Stimulated activated CD4-positive, alpha-beta T cell treated with anti-CD3 and anti-CD28 coated beads, Interleukin-1b, Interleukin-23, amount 100 ng/mL, for 48 hours (primary cell): ENCODE measurements at places on chromosomes 3 and 15.

DNA sequence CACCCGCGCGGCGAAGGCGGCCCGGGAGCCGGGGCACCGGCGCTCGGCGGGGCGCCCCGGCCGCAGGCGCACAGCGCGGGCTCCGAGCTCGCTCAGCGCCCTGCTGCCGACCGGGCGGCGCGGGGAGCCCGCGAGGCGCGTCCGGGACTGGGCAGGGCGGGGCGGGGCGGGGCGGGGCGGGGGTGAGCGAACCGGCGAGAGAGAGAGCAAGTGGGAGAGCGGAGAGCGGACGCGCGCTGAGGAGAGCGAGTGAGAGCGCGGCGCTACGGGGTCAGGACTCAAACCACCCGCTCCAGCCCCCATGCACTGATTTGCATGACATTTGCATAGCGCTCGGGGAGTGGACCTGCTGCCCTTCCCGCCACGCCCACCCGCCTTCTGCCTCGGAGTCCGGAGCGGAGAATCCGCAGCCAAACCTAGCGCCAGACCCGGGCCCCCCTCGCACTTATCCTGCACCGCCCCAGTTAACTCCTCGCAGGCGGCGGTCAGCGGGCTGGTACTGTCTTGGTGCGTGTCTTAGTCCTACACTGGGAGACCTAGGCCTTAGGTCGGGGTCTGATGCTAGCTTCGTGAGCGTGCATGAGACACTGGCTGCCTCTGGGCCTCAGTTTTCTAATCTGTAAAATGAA lies at the start of gene MYLK:
TSS of gene MYLK (minus strand) at position 130 of the 629 bp plus-strand sequence. CDS start 90,491 bp downstream, outside the sequence.
- peak; percentile 35 for DNase-seq

DNA sequence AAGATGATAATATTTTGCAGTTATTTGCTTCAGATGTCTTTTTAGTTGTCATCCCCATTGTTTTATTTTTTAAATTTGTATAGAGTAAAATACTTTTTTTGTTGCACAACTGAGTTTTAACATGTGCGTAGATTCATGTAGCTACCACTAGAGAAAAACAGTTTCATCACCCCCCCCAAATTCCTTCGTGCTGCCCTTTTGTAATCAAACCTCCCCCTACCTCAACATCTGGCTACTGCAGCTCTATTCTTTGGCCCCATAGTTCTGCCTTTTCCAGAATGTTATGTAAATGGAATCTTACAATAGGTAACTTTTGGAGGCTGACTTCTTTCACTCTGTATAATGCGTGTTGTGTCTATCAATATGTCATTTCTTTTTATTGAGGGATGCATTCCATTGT lies 232.0 kb upstream of the RASGRP1 start:
- DNase-seq, result no peak

DNA sequence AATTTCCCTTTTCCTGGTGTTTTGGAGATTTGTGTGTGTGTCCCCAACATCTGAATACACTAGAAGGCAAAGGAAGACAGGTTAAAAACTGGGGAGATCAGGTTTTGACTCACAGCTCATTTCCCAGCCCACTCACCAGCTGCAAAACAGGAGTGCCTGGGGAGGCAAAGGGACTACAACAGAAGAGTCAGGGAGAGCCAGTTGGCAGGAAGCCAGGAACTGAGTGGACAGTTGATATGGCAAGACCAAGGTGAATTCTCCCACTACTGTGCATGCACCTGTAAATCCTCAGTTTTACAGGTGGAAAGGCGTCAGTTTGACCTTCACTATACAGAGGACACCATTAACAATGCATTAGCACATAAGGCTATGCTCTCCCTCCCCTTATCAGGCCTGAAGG lies 901.5 kb upstream of the SEMA6D start:
- no peak for DNase-seq

GRCh38 chr3:81920816-81921215 lies 159.4 kb upstream of the GBE1 start:
- no peak for DNase-seq

DNA sequence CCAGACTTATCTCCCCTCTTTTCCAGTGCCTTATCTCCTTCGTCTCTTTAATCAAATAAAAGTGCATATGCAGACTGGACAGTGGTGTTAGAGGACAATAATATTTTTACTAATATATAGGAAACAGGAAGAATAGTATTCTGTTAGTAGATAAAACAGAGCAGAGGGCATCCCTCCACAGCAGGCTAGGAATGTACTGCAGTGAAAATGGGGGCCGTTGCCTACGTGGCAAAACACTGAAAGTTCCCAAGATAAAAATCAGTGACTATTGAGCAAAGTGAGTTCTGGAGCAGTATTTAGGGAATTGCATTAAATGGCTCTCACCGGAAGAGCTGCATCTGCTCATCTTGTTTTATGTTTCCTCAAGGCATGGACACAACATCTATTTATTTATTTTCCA lies 435.0 kb downstream of the CNTN6 start:
- no peak for DNase-seq

DNA sequence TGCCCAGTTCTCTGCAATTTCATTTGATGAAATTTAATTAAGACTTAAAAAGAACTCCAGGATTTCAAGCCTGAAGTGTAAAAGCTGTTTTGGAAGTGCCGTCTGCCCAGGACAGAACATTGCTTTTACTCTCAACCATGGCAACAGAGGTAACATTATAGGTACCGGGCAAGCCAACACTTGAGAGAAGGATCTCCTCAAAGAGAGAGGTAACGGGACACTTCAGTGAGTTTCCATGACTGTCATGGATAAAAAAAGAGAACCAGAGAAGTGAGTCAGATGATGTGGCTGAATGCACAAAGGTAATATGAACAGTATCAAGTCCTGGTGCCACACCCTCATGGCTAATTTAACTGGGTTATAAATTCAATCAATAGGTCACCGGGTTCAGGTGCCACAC lies 130.2 kb upstream of the LMOD3 start:
- DNase-seq, result no peak

- DNase-seq, result peak; percentile 23
Observed at GRCh38 chr15:84598993-84599392, 1.8 kb upstream of the ZSCAN2 start.

- DNase-seq, result no peak
Observed at GRCh38 chr3:55500555-55501330, 13.6 kb upstream of the WNT5A start.

DNA sequence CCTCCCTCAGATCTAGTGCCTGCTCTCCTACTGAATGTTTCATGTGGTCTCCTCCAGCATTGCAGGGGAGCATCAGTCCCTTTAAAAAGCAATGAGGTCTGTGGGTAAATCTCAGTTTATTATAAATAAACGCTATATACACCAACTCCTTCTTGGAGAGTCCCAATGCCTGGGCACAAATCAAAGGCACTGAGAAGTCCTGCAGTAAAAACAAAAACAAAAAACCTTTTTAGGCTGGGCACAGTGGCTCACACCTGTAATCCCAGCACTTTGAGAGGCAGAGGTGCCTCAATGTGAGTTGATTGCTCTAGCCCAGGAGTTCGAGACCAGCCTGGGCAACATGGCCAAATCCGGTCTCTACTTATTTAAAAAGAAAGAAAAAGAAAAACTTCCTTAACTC lies 45.0 kb downstream of the ACAN start:
- no peak for DNase-seq

DNA sequence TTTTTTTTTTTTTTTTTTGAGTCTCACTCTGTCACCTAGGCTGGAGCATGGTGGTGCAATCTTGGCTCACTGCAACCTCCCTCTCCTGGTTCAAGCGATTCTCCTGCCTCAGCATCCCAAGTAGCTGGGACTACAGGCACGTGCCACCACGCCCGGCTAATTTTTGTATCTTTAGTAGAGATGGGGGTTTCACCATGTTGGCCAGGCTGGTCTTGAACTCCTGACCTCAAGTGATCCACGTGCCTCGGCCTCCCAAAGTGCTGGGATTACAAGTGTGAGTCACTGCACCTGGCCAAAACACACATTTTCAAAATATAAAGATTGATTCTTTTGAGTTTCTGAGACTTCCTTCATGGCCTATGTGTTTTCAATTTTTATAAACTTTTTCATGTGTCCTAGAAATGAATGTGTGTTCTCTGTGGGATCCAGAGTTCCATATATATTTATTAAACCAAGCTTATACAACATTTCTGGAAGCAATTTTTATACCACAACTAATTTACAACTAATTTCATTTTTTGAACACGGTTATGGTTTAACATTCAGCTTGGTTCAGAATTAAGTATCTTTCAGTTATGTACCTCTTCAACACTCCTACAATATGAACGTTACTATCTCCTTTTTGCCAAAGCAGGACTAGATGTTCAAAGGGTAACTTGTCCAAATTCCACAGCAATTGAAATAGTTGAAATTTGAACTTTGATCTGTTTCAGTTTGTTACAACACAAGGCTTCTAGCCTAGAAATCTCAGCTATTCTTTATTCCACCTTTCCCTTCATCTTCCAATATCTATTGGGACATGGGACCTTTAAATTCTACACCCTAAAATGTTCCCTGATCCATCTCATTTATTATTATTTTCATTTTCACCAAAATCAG lies 1.5 kb downstream of the ACAD11 start:
- no peak for DNase-seq

- DNase-seq, result no peak
Observed at GRCh38 chr3:141382571-141382970, 14.3 kb downstream of the ZBTB38 start.

- no peak for DNase-seq
Observed at GRCh38 chr15:80876348-80876674, 97.1 kb downstream of the CEMIP start.

GRCh38 chr15:65289261-65289854 lies 2.7 kb upstream of the PARP16 start:
- no peak for DNase-seq

- DNase-seq, result no peak
Observed at GRCh38 chr15:69869881-69870505, 227.7 kb downstream of the TLE3 start.

- DNase-seq, result no peak
Observed at GRCh38 chr3:181317508-181317907, 328.0 kb upstream of the DNAJC19 start.

DNA sequence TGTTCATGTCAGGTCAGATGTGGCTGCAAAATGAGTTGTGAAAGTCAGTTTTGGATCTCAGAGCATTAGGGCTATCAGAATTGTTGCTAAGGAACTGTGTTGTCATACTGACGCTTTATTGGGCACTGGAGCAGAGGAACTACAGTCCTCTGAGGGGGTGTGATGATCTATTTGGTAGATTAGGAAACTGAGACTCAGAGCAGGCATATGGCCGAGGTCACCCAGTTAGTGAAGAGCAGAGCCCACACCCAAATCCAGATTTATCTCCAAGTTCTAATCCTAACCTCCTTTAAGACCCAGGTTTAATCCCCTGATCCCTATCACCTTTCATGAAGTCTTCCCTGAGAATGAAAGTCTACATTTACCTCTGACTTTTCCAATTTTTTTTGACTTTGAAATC lies 25.6 kb upstream of the GLCE start:
- no peak for DNase-seq

DNA sequence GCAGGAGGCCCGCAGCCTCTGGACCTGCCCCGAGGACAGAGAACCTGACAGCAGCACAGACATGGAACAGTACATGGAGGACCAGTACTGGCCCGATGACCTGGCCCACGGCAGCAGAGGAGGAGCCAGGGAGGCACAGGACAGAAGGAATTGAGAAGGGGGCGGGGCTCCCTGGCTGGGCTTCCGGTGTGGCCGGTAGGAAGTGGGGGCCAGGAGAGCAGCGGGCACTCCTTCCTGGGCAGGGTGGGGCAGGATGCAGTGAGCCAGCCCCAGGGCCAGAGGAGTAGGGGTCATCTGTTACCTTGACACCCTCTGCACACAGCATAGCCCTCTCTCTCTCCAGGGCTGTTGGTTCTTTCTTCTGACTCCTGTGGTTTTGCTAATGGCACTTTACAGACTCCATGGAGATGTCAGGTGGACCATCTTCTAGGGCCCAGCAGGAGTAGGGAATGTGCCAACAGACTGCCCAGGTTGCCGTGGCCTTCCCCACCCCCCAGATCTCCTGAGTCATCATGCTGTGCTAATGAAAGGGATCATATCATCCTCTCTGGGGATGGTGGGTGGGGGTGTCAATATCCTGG lies 8.6 kb upstream of the ISG20 start:
- no peak for DNase-seq

GRCh38 chr3:107307205-107307604 lies 70.0 kb upstream of the CCDC54 start:
- no peak for DNase-seq

- no peak for DNase-seq
Observed at GRCh38 chr3:71303627-71304200, 279.8 kb downstream of the FOXP1 start.

GRCh38 chr3:183984749-183985729 lies 32.6 kb downstream of the ABCC5 start:
- DNase-seq, result no peak

DNA sequence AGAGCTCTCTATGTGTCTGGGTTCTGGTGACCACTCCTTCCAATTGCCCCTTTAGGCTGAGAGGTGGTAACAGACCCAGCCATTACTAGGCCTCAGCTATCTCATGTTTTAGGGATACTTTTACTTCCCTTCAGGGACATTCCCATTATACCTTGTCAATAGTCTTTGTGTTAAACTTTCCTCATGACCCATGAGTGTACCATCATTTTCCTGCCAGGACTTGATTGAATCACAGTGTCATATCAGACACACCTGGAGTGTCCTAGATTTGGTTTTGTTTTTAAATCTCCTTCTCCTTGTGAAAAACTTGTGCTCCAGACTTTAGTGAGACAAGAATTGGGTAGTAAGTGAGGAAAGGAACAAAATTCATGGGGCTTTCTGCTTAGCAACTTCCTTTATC lies 136.6 kb downstream of the KCNAB1 start:
- no peak for DNase-seq

DNA sequence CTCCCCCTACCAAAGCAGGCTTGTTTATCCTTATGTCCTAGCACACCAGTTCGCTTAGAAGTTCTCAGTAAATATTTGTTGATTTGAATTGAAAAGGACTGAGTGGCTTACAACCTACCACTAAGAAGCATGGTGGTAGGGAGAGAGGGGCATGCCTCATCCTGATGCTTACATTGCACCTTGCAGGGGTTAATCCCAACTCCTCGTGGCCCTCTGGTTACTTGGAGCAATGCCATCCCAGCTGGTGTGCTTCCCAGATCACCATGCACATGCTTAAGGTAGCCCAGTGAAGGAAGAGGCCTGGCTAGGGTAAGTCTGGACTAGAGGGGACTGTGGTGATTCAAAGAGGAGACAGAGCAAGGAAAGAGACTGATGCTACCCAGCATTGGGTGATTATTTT lies 253.3 kb downstream of the CLSTN2 start:
- DNase-seq, result no peak

- no peak for DNase-seq
Observed at GRCh38 chr3:87410110-87410509, 133.7 kb upstream of the POU1F1 start.
